ENCODE measurements at places on chromosomes 11 and 22. TPM values are rescaled to one million over a fixed set of nuclear protein-coding genes. Genes with fewer than 3 reads are reported as not detected.

DNA sequence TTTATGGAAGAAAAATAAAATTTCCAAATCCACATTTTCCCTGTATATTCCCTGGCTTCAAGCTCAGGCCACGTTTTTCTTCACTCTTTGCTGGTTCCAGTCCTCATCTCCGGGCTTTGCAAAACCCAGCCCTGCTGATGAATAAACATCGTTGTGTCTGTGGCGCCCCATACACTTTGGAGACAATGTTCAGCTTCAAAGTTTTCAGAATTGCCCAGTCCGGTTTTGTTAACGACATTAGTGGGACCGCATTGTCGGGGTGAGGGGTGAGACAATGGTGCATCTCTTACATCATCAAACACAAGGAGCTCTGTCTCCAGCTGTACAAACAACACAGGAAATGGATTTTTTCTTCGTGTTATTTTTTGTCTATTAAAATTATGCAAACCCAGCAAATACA, 53.4 kb upstream of the HTATIP2 start:
- DNase-seq: no peak
- no peaks in the 10 kb centered on the region for H3K4me1 ChIP-seq
- H3K27me3 ChIP-seq: peaks cover 7% of the 10 kb centered on the region
- H3K36me3 ChIP-seq: no peaks in the 10 kb centered on the region
- H3K27ac ChIP-seq: no peak overlapping the region

GRCh38 chr11:69640260-69640994, 529 bp upstream of the CCND1 start:
- no peaks in the 10 kb centered on the region for H3K27me3 ChIP-seq
- H3K4me1 ChIP-seq: peaks cover 63% of the 10 kb centered on the region
- no peak for DNase-seq
- peaks cover 20% of the 10 kb centered on the region for H3K36me3 ChIP-seq
- peak overlapping the region; percentile 84 for H3K4me3 ChIP-seq

DNA sequence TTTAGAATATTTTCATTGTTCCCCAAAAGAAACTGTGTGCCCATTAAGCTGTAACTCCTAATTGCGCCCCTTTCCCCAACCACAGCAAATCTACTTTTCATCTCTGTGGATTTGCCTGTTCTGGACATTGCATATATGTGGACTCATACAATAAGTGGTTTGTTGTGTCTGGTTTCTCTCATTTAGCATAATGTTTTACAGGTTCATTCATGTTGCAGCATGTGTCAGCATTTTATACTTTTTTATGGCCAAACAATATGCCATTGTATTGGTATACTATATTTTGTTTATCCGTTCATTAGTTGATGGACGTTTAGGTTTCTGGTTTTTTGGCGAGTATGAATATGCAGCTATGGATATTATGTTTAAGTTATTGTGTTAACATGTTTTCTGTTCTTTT, 23.8 kb downstream of the NUCB2 start:
- H3K27ac ChIP-seq: no peak overlapping the region
- H3K4me3 ChIP-seq: no peak overlapping the region
- no peaks in the 10 kb centered on the region for H3K27me3 ChIP-seq
- DNase-seq: no peak
- peaks cover 98% of the 10 kb centered on the region for H3K36me3 ChIP-seq

Gene KCTD14
- 0.66 TPM for total RNA-seq

Gene OR5D14
- not detected for total RNA-seq

Gene MAPK1
- 36.0 TPM for total RNA-seq
